Stimulated activated CD4-positive, alpha-beta T cell treated with anti-CD3 and anti-CD28 coated beads, Interleukin-12 subunit alpha, Interleukin-12 subunit beta, amount 100 ng/mL, for 24 hours (primary cell): ENCODE measurements at places on chromosomes 5 and 9.

DNA sequence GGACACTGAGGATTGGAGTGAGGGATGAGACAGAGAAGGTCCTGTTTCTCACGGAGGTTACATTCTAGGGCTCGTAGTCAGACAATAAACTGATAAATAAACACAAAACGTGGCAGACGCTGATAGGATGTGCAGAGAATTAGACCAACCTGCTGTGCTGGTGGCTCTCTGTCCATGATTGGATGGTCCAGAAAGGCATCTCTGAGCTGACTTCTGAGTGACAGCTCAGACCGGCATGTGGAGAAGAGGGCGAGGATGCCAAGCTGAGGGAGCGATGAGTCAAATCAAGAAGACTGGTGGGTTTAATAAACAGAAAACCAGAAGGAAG is 132.3 kb upstream of the TAF11L2 start:
- DNase-seq = no peak

DNA sequence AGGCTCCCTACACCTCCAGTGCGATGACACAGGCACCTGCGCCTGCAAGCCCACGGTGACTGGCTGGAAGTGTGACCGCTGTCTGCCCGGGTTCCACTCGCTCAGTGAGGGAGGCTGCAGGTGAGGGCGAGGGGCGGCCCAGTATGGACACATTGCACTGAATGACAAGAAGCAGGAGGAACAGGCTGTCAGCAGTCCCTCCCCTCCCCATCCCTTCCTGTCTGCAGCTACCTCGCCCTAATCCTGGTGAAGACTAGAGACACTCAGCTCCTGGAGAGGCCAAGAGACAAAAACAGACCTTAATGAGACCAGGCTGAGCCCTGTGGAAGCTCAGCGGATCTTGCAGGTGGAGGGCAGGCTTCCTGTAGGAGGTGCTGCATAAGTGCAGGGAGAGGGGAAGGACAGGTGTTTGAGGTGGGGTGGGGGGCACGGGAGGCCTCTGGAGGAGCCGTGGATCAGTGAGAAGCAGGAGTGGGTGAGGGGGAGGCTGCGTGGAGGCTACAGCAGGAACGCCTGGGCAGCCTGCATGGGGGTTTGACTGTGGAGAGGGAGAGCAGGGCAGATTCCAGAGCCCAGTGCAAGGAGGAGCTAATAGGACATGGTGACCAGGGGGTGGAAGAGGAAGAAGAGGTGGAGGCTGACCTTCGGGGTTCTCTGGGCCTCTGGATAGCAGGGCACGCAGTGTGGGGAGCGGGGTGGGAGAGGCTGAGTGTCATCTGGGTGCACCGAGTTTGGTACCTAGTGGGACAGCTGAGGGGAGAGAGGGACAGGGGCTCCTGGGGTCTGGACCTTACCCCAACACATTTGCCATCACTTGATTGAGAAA is 30.4 kb downstream of the LAMC3 start:
- DNase-seq = no peak

- no peak for DNase-seq
Observed at GRCh38 chr9:37382982-37383357, 39.5 kb upstream of the GRHPR start.

- DNase-seq = no peak
Observed at GRCh38 chr9:96169484-96169883, 132.5 kb downstream of the HSD17B3 start.

DNA sequence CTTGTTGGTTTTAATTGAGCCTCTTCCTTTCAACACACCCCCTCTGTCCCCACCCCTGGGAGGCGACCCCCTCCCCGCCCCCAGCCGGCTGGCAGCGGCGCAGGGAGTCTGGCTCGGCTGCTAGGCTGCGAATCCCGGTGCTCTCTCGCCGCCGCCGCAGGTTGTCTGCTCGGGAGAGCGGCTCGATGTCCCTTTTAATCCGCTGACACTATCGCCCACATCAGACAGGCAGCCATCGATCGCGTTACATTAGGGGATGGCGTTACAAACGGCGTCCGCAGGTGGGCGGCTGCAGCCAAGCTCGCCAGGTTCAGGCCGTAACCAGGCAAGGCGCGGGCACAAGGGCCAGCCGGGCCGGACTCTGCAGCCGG is 1.3 kb downstream of the NR2F1-AS1 start:
- DNase-seq = no peak

DNA sequence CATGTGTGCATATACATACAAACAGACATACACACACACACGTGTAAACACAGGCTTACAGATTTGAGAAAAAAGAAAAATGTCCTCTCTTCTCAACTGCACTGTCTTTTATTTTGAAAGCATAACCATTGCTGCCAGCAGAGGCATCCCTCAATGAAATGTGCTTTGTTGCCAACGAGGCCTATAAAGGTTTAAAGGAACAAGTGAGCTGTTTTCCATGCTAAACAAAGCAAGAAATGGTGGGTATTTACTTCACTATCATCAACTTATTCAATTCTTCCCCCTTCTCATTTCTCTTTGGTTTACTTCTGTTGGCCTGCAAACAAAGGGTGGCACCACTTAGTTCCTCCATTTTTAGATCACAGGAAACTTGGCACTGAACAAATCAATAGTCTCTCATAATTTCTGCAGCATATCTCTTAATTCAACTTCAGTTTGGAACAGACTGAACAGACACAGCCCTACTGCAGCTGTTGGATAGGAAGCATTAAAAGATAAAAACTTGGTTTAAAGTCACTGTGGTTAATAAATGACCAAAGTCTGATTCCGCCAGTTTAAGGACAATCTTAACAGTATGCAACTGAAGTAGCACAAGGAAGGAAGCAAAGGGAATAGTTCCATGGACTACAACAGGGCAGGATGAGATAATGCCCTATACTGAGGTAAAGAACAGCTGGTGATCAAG is 21.7 kb downstream of the TTC33 start:
- DNase-seq = no peak

- DNase-seq = no peak
Observed at GRCh38 chr5:80793354-80793753, 138.6 kb upstream of the DHFR start.

DNA sequence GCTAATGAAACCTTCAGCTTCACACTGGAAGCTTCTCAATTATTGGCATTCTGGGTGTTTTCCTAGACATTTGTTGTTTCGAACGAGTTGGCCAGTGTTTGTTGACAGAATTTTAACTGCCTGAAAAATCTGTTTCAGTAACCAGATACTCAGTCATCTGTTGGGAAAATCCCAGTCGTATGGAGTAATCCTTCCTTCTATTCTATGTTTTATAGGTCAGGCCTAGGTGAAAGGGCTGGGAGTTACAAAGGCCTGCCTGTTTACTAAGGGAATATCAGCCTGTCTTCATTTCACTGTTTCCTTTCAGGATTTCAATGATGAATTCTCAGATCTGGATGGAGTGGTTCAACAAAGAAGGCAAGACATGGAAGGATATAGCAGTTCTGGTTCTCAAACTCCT is 59.9 kb downstream of the GRAMD2B start:
- DNase-seq = no peak

DNA sequence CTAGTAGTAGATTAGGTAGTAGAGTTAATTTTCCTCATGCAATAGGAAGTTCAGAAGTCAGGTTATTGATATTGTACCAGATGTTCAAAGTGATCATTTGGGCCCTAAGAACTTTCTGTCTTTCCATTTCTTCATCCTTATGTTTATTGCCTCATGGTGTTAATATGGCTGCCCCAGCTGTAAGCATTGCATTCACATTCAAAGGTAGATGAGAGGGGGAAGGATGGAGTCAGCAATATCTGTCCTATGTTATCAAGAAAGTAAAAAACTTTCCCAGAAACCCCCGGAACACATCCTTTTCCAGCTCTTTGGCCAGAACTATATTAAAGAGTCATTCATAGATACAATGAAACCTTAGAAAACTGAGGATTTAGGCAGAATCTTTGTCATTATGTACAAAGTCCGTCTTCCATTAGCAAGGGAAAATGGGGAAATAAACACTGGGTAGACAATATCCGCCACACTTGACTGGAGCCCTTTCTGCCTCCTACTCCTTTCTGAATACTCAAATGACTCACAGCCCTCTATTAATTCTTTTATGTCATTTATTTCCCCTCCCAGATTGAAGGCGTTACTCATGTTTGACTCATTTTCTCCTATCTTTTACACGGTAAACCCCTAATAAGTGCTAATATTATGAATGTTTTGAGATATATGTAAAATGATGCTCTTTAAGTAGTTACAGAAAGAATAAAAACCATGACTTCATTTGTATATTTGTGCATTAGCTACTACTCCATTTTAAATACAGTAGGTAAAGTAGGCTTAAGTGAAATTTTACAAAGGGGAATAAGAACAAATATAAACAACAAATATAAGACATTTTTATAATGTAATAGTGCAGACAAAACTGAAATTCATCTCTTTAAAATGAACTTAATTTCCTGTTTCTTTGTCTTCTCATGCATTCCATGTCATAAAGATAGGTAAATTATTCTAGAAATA is 127.6 kb downstream of the SLF1 start:
- DNase-seq = no peak

- no peak for DNase-seq
Observed at GRCh38 chr5:143890487-143890886, 78.5 kb downstream of the HMHB1 start.

DNA sequence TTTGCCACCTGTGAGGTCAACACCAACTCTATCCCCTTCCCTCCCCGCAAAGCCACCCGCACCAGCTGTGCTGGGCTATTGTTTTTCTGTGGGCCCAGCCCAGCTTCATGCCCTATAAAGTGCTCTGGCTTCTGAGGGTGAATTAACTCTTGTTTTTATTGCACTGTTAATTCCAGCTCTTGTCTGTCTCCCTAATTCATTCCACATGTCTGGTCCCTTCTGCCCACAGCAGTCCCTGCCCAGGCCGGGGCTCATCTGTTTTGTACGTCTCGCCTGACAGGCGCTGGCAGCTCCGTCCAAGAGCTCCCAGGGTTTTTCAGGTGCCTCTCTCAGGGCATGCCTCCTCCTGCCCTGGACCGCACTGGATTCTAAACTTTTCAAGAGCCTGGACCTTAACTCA is 118.9 kb downstream of the PDZD2 start:
- DNase-seq = no peak

DNA sequence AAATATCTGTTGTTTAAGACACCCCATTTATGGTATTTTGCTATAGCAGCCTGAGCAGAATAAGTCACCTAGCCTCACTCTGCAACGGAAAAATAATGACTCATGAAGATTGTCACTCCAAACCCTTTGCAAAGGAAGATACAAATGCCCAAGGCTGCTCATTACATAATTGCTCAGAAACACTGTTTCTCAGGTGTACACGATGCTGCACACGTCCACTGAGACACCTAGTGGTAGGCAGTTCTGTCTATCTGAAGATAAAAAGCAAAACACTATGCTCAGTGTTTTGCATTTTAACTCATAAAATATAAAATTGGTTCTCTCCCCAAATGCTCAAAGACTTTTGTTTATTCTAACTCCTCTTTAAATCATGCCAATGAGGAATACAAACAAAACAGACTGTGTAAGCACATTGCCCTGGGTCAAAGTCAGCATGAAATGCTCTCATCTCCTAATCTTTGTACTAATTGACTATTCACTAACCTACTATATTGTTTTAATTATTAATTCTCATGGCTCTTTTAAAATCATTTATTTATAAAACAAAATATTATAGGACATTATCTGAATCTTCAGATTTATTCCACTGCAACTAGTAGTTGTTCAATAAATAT is 7.7 kb upstream of the TSLP start:
- no peak for DNase-seq

DNA sequence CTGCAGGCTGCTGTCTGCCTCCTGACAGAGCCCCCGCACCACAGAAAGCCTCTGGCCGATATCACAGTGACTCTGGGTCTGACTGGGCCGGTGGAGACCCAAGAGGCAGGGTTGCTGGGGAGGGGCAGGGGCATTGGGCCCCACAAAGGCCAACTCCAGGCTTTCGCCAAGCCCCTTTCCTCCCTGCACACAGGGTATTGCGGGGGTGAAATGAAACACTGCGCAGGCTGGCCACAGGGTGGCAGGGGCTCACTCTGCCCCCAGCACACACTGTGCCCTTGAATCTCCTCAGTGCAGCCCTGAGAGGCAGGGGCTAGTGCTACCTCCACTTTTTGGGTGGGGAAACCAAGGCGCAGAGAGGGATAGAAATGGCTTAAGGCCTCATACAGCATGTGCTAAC is 44.6 kb downstream of the BARX1 start:
- DNase-seq = no peak

DNA sequence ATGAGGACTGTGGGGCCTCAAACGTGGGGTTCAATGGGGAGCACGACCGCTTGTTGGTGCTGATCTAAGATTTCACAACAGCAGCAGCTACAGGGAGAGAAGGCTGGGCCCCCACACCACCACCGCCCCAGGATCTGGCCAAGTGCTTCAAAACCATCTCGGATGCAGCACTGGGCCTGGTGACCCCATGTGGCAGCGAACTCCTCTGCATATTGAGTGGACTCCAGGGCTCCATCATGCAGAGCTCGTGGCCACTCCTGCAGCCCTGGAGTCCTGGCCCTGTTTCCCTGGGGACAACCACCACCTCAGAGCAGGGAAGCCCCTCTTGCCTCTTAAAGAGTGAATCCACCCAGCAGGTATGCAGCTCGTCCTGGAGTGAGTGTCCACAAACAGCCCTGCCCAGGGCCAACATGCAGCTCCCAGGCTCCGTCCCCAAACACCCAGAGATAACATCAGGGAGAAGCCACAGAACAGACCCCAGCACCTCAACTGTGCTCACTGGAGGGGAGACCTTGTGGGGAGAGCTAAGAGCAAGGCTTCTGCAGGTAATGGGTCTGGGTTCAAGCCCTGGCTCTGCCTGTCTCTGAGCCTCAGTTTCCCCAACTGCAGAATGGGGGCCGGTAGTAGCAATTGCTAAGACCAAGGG is 103.1 kb upstream of the SARDH start:
- no peak for DNase-seq
